ENCODE measurements at places on chromosomes 3 and 15.
A peak's percentile ranks its signal among the peaks of the same experiment; 100 is the strongest.

DNA sequence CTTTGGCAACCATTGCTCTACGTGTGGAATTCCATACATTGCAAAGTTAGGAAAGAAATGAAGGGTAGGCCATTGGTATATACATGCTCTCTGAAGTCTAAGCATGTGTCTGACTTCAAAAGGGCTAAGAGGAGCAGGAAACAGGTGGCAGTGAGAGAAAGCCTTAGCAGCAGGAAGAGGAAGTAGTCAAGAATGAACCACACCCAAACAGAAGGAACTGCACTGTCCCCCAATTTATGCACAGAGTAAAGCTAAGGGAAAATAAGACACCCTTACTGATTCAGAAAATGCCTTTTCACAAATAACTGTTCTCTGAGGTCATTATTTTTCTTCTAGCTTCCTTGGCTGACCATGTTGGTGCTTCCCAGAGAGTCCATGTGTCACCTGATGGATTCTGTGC is 575.4 kb downstream of the NTRK3 start:
- no peak for DNase-seq

- DNase-seq = no peak
These were observed 59.3 kb upstream of the TRA2B start for GRCh38 chr3:185997130-185997529.

DNA sequence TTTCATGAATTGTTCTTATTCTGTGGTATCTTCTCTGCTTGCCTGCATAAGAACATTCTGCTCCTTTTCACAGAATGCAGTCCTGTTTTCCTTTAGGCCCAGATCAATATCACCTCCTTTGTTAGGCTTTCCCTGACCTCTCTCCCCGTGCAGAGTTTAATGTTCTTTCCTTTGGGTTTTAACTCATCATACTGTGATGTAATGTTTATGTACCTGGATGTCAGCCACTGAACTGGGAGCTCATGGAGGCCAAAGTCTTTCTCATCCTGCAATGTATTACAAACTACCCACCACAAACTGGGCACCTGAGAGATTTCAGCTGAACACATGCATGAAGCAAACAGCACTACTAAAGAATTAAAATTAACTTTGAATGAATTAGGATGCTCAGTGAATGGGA is 192.8 kb upstream of the RORA start:
- no peak for DNase-seq

DNA sequence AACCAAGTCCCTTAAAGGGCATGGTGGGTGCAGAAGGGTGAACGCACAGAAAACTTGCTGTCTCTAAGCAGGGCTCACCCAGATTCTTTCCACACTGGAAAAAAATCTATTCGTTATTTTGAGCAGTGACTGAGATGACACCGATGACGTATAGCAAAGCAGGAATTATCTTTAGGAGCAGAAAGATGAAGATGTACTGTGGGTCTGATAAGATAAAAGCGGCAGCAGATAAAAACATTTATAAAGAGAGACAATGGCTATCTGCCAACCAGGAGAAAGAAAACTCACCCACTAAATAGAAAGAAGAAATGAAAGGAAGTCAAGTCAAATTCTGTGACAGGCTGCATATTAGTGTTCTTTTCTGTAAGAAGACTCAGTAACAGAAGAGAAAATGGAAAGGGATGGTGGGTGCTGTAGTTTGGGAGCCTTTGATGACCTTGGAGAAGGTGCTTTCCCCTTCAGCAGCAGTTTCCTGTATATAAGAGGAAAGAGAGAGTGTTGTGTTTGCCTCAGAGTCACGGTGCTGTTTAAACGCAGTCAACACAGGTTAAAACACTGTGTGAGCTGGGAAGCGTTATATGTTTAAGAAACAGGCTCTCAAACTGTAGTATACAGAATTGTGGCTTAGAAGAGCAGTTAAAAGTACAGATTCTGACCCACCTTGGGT is 111.6 kb downstream of the AQP9 start:
- DNase-seq = no peak

- no peak for DNase-seq
These were observed 51.0 kb downstream of the ALCAM start for GRCh38 chr3:105417525-105418289.

GRCh38 chr3:14506626-14507304 is 33.4 kb downstream of the GRIP2 start:
- DNase-seq = no peak

GRCh38 chr3:86960550-86960949 is 30.4 kb downstream of the VGLL3 start:
- no peak for DNase-seq

- no peak for DNase-seq
These were observed 37.1 kb upstream of the ST3GAL6 start for GRCh38 chr3:98726084-98726483.

- no peak for DNase-seq
These were observed 27.4 kb upstream of the SNTN start for GRCh38 chr3:63624941-63625560.

DNA sequence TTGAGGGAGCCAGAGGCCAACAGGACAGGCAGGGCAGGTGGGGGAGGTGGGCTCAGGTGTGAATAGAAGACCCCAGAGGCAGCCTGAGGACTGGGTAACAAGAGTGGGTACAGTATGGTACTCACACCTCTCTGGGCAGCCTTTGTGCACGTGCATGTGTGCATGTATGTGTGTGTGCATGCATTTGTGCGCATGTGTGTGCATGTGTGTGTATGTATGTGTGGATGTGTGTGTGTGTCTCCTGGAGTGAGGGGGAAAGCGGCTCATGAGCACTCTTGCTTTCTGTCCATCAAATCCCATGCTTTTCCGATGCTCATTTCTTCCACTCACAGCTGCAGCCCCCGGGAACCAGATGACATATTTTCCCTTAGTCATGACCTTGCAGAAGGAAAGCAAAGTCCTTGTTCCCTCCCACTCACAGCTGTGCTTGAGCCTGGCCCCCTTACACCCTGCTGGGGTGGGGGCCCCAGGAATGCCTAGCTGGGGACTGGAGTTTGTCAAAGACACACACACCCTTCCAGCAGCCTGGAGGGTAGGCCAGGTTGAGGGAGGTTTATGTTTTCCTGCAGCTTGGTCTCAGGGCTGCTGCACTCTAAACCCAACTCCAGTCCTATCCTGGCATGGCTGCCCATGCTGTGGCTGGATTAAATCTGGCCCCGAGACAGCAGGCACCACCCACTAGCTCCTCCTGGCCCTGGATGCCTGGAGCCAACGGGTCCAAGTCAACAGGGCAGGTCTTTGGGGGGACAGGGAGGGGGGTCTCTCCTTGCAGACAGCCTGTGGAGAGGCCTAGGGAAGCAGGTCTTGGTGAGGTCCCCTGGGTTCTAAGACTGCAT is 22.5 kb downstream of the CCDC33 start:
- DNase-seq = no peak

- no peak for DNase-seq
These were observed 4.5 kb downstream of the MYD88 start for GRCh38 chr3:38142959-38143358.

DNA sequence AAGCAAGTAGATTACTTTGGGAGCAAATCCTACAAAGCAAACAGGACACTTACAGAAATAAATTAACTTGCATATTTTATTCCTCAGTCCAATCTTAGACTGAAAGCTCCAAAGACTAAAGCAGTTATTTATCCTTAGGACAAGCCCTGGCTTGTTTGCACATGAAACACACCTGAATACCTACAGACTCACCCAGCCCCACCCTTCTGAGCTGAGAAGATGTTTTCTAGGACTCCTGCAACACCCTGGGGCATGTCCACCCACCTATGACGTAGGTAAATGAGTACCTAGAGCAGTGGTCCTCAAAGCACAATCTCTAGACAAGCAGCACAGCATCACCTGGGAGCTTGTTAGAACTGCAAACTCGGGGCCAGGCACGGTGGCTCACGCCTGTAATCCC is 80.8 kb downstream of the ANXA2 start:
- DNase-seq = no peak

DNA sequence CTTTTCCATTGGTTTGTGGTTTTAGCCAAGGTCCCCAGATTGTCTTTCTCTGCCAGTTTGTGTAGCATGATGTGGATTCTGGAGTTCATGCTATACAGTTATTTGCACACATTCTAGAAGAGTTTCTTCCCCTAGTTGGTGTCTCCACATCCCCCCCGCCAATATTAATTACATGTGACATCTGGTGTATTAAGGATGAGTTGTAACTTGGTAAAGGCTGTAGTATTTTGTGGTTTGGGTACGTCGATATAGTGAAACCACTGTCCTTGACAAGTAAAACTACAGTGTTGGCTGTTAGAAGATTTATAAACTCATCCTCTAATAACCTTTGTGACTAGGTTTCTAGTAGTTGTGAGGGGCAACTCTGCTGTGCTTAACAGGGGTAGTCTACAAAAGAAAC is 23.7 kb upstream of the P4HTM start:
- DNase-seq = no peak

- DNase-seq = no peak
These were observed 157.5 kb downstream of the FBLN2 start for GRCh38 chr3:13706451-13706850.

- no peak for DNase-seq
These were observed 239.0 kb upstream of the NAALADL2 start for GRCh38 chr3:174620138-174620537.

- no peak for DNase-seq
These were observed 20.3 kb upstream of the CSPG4 start for GRCh38 chr15:75732809-75733451.

GRCh38 chr3:197520311-197521276 is 35.2 kb downstream of the BDH1 start:
- DNase-seq = no peak

GRCh38 chr3:147398813-147399534 is 7.4 kb downstream of the ZIC4 start:
- DNase-seq = no peak

DNA sequence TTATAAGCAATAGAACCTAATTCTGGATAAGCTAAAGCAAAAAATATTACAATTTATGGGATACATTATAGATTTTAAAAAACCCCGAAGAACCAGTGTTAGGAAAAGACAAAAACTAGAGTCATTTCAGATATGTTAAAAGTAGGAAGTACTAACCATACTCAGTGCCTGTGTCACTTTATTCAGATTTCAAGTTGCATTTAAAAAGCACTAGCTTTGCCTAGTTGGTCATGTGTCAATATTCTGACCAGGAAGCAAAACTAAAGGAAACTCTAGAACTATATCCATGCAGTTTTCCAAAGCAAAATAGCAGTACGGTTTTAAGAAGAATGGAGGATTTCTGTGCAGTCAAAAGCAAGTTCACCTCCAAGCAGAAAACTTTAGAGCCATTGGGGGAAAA is 88.4 kb downstream of the RAP2B start:
- no peak for DNase-seq

DNA sequence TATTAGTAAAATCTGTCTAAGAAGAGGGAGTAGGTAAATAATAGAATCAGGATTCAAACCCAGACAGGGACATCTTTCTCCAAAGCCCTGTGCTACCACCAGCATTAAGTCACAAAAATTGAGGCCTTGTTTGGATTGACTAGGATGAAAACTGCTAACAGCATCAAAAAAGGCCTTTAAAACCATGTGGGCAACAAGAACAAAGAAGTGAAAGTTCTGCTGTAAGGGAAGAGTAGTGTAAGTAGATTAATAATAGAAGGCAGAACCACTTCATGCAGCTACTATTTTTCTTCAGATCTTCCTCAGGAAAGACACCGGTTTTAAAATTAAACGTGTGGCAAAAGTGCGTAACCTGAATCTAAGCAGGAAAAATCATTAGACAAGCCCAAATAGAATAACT is 15.3 kb upstream of the KBTBD12 start:
- no peak for DNase-seq

- DNase-seq = no peak
These were observed 184.9 kb upstream of the LPP start for GRCh38 chr3:187968883-187969580.

- peak; percentile 61 for DNase-seq
These were observed 120.1 kb downstream of the ANP32A start for GRCh38 chr15:68700455-68701123.

DNA sequence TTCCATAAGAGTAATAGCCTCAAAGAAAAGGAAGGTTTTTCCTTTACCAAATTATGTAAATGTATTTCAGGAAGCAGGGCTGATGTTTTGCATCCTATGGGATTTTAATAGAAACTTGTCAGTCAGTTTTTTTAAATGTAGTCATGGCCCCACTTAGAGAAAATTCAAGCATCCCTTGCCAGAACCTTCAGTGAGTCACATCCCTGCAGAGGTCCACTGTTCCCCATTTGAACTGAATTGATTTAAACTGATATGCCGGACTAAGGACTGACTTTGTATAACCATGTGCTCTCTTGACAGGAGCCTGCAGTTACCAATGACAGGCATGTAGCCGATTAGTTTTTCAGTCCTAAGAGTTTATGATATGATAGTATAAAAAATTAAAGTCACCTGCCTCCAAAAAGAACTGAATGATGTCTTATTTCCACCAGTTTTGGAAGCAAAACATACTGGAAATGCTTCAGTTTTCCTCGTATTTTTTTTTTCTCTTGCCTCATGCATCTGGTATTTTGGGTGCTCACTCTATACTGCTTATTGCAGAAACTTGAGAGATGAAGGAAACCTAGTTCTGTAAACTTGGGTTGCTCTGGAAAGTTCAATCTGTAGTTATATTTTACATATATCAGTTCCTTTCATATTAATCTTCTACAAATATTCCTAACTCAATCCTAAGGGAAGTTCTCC is 30.7 kb downstream of the LRTM1 start:
- no peak for DNase-seq

DNA sequence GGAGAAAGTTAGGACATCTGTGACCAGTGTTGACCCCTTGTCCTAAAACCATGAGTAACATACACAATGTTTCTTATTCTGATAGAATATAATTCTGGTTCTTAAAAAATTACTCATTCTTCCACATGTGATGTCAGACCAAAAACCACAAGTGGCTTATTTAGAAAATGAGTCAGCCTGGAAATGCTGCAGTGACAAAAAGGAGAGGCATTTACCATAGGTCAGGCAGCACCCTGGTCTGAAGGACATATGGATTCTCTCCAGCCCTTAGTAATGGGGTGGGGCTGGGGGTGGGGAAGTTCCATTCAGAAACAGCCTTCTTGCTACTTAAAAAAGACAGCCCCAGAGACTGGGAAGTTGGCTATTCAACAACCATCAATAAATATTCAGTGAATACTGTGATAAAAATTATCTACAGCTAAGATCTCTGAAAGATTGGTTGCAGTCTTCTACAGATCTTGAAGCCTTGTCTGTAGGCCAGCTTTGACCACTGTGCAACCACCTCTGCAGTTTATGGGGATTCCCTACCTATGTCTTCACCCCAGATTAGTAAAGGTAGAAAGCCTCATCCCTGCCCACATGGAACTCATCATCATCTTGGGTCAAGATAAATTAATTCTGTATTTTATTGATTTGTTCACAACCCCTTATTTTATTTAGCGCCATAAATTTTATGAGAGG is 34.9 kb upstream of the TIMP4 start:
- DNase-seq = no peak

DNA sequence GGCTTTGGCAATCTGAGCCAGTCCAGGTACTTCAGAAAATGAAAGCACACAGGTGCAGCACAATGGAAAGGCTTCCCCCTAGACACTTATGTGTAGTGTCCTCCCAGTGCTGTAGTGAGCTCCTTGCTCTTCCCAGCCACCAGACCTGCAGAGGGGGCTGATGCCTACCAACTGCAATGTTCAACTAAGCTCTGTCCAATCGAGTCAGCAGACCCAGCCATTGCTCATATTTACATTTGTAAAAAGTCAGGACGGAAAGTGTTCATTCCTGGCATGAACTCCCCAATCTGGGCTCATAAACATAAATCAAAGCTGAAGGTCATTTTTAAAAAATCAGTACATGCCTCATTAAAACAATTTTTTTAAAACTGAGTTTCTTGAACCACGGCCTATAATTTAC is 73.0 kb downstream of the FOXP1 start:
- no peak for DNase-seq

- no peak for DNase-seq
These were observed 66.3 kb upstream of the HES1 start for GRCh38 chr3:194069421-194070219.

- DNase-seq = peak; percentile 35
These were observed 885 bp downstream of the CDV3 start for GRCh38 chr3:133574260-133574881.
